Activated CD4-positive, alpha-beta memory T cell treated with anti-CD3 and anti-CD28 coated beads for 36 hours (primary cell): ENCODE measurements at places on chromosomes 7 and 10. TPM values are rescaled to one million over a fixed set of nuclear protein-coding genes. Genes with fewer than 3 reads are reported as not detected.

The FZD1 gene
- total RNA-seq = not detected

The CASTOR2 gene
- total RNA-seq = 3.9 TPM

DNA sequence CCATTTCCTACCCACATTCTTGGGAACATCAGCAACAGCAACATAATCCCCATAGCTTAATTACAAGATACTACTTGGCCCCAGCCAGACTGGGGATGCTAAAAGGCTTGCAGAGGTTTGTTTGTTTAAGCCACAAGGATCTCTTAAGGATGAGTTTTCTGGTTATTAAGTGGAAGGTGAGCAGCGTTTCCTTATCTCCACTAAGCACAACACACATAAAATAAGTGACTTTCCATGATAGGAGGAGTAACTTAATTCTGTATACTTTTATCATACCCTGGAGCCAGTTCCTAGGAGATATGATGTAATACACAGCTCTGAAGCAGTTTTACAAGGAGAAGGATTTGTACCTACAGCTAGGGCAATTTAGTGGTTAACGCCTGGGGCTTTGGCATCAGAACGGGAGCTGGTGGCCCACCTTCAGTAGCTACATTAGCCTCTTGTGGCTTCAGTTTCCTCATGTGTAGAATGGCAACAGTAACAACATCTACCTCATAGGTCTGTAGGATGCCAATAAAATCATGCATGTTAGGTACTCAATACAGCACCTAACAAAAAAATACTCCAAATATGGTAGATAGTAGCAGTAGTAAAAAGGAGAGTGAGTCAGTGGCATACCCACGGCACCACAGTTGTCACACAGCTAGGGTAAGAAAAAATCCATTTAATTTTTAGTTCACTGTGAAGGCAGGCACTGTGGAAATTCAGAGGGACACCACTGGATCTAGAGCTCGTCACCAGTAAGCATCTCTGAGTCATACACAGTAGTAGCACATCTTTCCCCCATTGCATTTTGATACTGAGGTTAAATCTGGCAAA, 55.2 kb downstream of the DOCK4 start:
- no peak overlapping the region for H3K4me3 ChIP-seq
- peaks cover 21% of the 10 kb centered on the region for H3K27me3 ChIP-seq
- H3K36me3 ChIP-seq = no peaks in the 10 kb centered on the region
- DNase-seq = no peak
- H3K4me1 ChIP-seq = no peaks in the 10 kb centered on the region
- H3K27ac ChIP-seq = no peak overlapping the region

The CDNF gene
- total RNA-seq = 1.6 TPM

The KIN gene
- 11.5 TPM for total RNA-seq

The PDGFA gene
- total RNA-seq = 6.9 TPM

The GRID1 gene
- not detected for total RNA-seq

The OPN1SW gene
- not detected for total RNA-seq

The NAT16 gene
- total RNA-seq = not detected

The RAPGEF5 gene
- 0.29 TPM for total RNA-seq
